ENCODE measurements at places on chromosomes 1 and 21.

- DNase-seq = no peak
Measured at GRCh38 chr1:81232420-81232819, 568.3 kb upstream of the ADGRL2 start.

DNA sequence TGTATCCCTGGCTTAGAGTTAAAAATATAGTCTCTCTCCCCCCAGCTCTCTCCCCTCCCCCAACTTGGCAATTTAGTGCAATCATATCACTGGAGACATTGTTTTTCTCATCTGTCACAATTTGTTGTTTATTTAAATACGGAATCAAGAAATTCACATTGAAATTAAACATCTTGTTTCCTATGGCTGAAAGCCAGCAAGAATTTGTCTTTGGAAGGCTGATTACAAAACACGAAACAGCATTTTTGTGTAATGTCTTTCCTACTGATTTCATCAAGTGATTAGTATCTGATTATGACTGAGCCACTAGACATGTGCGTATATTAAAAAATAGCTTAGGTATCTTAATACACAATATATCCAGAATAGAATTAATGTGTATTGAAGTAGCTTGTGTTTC lies 119.7 kb downstream of the LYPLAL1 start:
- DNase-seq = no peak

- DNase-seq = no peak
Measured at GRCh38 chr1:197304638-197305200, 36.7 kb downstream of the CRB1 start.

DNA sequence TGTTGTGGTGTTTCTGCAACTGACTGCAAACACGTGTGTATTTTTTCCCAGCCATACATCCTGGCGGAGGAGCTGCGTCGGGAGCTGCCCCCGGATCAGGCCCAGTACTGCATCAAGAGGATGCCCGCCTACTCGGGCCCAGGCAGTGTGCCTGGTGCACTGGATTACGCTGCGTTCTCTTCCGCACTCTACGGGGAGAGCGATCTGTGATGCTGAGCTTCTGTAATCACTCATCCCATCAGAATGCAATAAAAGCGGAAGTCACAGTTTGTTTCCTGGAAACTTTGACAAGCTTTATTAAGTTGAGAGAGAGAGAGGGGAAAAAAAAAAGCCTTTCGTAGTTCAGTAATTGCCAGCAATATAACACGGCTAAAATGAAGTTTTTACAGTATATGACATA lies 32.7 kb upstream of the MTR start:
- DNase-seq = no peak

- no peak for DNase-seq
Measured at GRCh38 chr1:51100264-51100880, 1.7 kb upstream of the C1orf185 start.

- no peak for DNase-seq
Measured at GRCh38 chr1:189654906-189655305, 822.8 kb downstream of the BRINP3 start.

GRCh38 chr1:145863282-145864018 lies 4.6 kb upstream of the PIAS3 start:
- no peak for DNase-seq

DNA sequence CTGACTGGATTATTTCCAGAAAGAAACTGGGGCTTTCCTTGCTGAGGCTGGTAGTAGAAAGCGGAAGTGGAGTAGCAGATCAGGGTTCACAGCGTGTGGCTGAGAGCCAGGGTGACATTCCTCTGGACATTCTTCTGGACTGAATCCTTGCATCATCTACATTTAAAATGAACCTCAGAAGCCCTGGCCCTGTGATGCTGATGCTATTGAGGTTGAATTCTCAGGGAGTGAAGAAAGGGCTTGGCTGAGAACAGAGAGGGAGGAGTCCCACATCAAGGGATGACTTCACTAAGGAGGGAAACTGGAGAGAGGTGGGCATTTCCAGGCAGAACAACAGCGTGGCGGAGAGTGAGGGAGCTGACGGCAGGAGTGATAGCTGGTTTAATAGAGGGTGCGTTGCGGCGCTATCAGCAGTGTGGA lies 102.3 kb upstream of the LMO4 start:
- no peak for DNase-seq

GRCh38 chr1:91799863-91800262 lies 86.1 kb downstream of the TGFBR3 start:
- no peak for DNase-seq

GRCh38 chr1:155379631-155380090 lies 59.0 kb downstream of the RUSC1 start:
- DNase-seq = peak; percentile 27

GRCh38 chr21:35291973-35292627 lies 243.0 kb upstream of the RUNX1 start:
- no peak for DNase-seq

- DNase-seq = no peak
Measured at GRCh38 chr1:214678386-214678785, 75.4 kb downstream of the CENPF start.

GRCh38 chr1:212699625-212700222 lies at the start of gene BATF3:
BATF3 (minus strand) TSS chr1:212699840; CDS start chr1:212699762, 78 bp downstream.
- peak; percentile 22 for DNase-seq

- DNase-seq = no peak
Measured at GRCh38 chr1:147496571-147497210, 44.6 kb upstream of the BCL9 start.

- DNase-seq = no peak
Measured at GRCh38 chr1:107277022-107277421, 136.2 kb downstream of the NTNG1 start.

DNA sequence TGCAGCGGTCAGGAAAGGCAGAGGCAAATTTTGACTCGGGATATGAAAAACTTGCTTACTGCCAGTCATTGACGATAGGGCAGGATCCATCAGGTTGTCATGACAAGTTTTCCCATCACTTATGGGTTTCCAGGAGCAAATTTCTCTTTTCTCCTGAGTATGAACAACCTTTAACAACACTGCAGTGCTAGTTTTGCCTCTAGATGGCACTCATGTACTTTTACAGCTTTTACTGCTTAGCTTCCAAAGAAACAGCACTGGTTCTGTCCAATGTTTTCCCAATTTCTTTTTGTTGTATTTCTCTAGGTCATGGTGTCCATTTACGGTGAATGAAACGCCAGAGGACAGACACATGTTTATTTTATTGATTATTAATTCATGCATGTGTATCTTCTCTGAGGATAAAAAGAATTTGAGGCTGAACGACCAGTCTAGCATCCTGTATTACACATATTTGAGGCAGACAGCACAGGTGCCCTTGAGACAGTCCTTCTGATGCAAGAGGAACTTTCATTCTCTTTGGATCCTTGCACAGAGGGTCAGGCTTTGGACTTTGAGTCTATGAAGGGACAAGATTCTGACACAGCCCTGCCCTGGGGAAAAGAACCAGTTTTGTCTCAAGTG lies 112.3 kb upstream of the TRABD2B start:
- peak; percentile 55 for DNase-seq

DNA sequence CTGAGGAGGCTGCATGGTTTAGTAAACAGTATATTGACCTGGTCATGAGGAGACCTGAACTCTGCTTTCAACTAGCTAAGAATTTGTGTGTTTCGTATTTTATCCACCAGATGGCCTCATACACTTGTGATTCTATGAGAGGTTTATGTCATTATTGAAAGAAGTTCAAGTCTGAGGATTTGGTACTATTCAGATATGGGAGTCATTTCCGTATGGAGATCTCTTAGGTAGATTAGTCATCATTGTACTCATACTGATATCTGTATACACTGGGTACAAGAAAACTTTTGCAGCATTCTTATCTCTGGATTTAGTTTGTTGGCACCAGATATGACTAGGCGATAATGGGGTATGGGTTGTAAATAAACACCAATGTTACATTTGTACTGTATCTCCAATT lies 26.6 kb downstream of the ATF6 start:
- DNase-seq = no peak

GRCh38 chr1:106721790-106722189 lies 334.7 kb upstream of the PRMT6 start:
- no peak for DNase-seq

GRCh38 chr1:47333922-47334764 lies 553 bp downstream of the CMPK1 start:
- DNase-seq = peak; percentile 89

GRCh38 chr1:117795190-117795589 lies 134.2 kb downstream of the GDAP2 start:
- DNase-seq = no peak

- DNase-seq = no peak
Measured at GRCh38 chr21:43728154-43728466, 9.2 kb downstream of the PDXK start.

- no peak for DNase-seq
Measured at GRCh38 chr1:184622136-184622823, 132.4 kb downstream of the EDEM3 start.

DNA sequence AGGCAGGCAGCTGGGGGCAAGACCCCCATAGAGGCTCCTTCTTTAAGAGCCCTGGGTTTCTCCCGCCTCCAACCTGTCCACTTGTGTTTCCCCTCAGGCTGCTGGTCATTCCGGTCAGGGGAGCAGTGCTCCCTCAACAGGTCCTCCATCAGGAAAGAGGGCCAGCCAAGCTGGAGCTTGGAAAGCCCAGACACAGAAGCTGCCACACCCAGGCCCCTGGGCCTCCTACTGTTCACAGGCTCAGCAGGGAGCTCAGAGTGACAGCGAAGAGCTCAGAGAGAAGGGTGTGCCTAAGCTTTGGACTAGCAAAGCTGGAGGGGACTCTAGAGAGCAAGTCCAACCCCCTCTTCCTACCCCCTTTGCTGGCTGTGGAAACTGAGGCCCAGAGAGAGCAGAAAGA lies 10.3 kb upstream of the CDCP2 start:
- no peak for DNase-seq

- no peak for DNase-seq
Measured at GRCh38 chr1:85544689-85545215, 35.8 kb upstream of the CCN1 start.

GRCh38 chr21:20997636-20998455 lies at the start of gene NCAM2:
NCAM2 (plus strand) TSS chr21:20998409.
- DNase-seq = peak; percentile 76

DNA sequence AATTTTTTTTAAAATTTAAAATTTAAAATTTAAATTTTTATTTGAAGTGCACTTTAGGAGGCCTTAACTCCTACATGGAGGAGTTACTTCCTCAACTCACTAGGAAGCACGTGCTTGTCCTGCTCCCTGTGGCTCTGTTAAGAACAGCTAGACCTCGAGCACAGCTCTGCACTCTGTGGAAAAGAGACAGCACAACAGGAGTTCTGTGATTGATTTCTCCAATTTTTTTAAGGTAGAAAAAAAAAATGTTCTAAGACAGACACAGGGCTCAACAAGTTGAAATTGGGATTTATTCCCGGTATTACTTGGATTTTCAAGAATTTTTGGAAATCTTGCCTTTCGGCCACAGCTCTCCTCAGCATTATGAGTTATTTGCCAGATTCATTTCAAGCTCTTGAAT lies 356.6 kb upstream of the LYPLAL1 start:
- no peak for DNase-seq

- no peak for DNase-seq
Measured at GRCh38 chr1:160569806-160570205, 9.5 kb downstream of the CD84 start.

DNA sequence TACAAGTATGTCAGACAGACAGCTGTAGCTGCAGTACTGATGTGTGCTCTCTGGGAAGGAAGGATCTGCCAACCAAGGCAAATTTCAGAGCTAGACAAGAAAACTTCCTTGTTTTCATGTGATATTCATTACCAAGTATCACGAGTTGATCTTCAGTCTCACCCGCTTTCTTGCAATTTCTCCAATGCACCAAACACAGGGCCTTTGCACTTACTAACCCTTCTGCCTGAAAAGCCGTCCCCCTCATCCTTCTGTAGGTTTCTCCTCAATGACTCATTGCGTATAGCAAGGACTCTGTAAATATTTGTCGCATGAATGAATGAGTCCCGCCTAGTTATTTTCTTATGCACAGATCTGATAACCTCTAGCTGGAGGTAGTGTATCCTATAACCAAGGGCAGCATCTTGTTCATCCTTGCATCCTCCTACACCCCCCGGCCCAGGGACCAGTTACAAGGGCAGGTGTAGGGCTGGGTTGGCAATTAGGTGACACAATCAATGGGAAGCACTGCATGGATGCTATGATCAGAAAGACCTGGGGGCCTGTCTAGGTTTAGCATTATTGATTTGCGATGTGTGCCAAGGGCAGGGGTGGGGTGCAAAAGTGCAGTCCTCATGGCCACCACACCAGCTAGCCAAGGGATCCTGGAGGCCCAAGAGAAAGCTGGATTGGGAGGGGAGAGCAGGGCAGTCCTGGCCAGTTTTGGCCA lies 51.4 kb upstream of the GPR157 start:
- DNase-seq = no peak

- DNase-seq = no peak
Measured at GRCh38 chr1:112625696-112626095, 6.1 kb downstream of the CAPZA1 start.

DNA sequence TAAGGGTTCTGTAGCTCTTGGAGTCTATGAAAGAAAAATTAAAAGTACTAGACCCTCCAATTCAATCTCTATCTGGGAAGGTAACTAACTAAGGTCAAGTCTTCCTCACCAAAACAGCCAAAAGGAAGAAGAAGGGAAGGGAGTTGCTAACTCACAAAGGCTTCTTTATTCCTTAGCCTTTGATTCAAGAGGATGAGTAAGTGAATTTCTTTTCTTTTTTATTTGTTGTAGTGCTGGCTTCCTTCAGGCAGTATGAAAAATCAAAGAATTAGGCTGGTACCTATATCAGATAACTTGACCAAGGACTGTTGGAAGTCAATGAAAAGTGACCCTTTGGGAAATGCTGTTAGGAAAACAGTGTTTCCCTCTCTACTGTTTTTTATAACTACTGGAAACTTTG lies 144.4 kb upstream of the NRIP1 start:
- no peak for DNase-seq

GRCh38 chr1:30377230-30378002 lies 346.0 kb downstream of the MATN1 start:
- DNase-seq = no peak

- DNase-seq = peak; percentile 72
Measured at GRCh38 chr1:19799230-19800075, at the start of gene TMCO4. TMCO4 (minus strand) TSS chr1:19799916; CDS start chr1:19780758, 19,158 bp downstream.

GRCh38 chr1:36198641-36199040 lies 25.6 kb upstream of the THRAP3 start:
- no peak for DNase-seq

GRCh38 chr1:3831689-3832088 lies 25.3 kb downstream of the CEP104 start:
- no peak for DNase-seq

- DNase-seq = no peak
Measured at GRCh38 chr21:39837861-39838359, 29.3 kb upstream of the PCP4 start.

DNA sequence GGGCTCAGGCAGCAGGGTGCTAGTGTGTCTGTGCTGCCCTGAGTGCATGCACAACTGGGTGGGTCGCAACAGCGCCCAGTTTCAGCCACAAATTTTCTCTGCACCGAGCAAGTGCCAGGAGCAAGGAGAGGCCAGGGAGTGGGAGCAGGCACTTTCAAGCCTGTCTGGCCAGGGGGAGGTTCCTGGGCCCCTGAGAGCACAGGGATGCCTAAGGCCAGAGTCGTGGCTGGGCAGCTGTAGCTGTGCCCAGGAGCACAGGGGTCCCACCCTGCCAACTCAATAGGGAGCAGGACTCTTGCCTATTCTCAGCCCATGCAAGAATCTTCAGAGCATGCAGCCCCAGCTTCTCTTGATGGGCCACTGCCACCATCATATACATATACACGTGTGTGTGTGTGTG lies 1577.4 kb downstream of the KCNT2 start:
- no peak for DNase-seq
